Glutamatergic neuron (in vitro differentiated cells): ENCODE measurements at places on chromosomes 5 and 9. TPM values are rescaled to one million over a fixed set of nuclear protein-coding genes. Genes with fewer than 3 reads are reported as not detected.

DNA sequence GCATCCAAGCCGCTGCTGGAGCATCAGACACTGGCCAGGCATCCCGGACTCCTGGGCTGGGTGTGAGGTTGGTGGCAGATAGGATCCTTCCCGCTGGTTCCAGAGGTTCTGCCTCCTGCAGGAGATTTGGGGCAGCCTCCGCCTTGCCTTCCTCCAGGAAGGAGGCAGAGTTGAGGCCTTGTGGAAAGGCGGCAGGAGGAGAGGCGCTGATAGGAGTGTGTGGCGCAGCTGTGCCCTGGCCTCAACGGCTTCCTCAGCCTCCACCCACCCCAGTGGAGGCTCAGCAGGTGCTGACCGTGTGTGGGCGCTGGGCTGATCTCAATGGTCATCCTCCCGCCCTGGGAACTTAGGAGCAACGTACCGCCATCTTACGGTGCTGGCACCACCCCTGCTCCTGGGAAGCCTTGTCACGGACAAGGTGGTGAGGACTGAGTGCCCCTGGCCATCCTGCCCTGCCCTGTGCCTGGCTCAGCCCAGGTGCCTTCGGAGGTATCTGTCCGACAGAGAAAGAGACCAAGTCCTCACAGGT, 10.2 kb downstream of the NCS1 start:
- no peak overlapping the region for H3K4me3 ChIP-seq
- peaks cover 24% of the 10 kb centered on the region for H3K4me1 ChIP-seq
- H3K36me3 ChIP-seq: no peaks in the 10 kb centered on the region

Gene GFRA3
- total RNA-seq: 1.1 TPM

- H3K27ac ChIP-seq: no peak overlapping the region
- peaks cover 2% of the 10 kb centered on the region for H3K4me1 ChIP-seq
- DNase-seq: no peak
- no peak overlapping the region for H3K4me3 ChIP-seq
These were observed 365.7 kb upstream of the RIOK2 start for GRCh38 chr5:97548739-97549080.

Gene ABL1
- 118 TPM for total RNA-seq

DNA sequence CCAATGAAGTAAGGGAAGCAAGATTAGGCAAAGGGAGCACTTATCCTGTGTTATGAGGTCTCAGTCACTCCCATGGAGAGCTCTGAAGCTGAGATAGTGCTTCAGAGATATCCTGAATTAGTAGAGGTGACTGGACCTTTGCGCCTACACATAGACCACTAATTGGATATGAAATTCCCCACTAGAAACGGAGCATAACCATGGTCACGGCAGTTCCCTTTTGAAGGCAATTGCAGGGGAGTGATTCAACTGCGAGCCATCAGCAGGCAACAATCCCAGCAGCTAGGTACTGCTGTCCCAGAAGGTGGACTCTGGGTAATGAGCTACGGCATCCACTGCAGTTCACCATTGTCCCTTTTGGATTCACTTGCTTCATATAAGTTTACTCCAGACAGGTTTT, 267.7 kb upstream of the RASA1 start:
- DNase-seq: no peak
- H3K27me3 ChIP-seq: peaks cover 1% of the 10 kb centered on the region
- no peak overlapping the region for H3K4me3 ChIP-seq
- H3K4me1 ChIP-seq: peaks cover 7% of the 10 kb centered on the region
- H3K27ac ChIP-seq: no peak overlapping the region
- peaks cover 8% of the 10 kb centered on the region for H3K36me3 ChIP-seq

Gene PAIP2
- total RNA-seq: 128 TPM

GRCh38 chr5:132030610-132031009, 19.2 kb upstream of the ACSL6 start:
- H3K27me3 ChIP-seq: peaks cover 5% of the 10 kb centered on the region
- H3K27ac ChIP-seq: no peak overlapping the region
- peaks cover 10% of the 10 kb centered on the region for H3K36me3 ChIP-seq
- DNase-seq: no peak
- H3K4me1 ChIP-seq: no peaks in the 10 kb centered on the region
- no peak overlapping the region for H3K4me3 ChIP-seq

DNA sequence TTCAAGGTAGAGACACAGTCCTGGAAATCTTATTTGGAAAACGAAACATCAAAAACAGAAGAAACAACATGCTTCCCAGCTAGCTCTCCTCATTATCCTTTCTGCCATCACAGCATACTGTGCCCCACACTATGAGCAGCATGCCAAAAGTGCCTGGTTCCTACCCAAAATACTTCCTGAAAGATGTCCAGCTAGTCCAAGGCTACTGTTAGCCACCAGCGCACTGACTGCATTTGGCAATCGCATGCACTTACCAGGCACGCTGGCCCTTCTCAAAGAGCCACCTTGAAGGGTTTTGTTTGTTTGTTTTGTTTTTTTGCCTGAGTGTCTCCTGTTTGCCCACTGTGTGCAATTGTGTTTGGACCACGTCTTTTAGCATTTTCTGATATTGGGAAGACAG, 6.8 kb downstream of the HSPB3 start:
- H3K4me3 ChIP-seq: no peak overlapping the region
- DNase-seq: no peak
- no peaks in the 10 kb centered on the region for H3K27me3 ChIP-seq
- peaks cover 4% of the 10 kb centered on the region for H3K4me1 ChIP-seq

- no peaks in the 10 kb centered on the region for H3K4me1 ChIP-seq
- no peak overlapping the region for H3K4me3 ChIP-seq
- no peaks in the 10 kb centered on the region for H3K27me3 ChIP-seq
- no peaks in the 10 kb centered on the region for H3K36me3 ChIP-seq
- H3K27ac ChIP-seq: no peak overlapping the region
These were observed 80.2 kb downstream of the ARRDC3 start for GRCh38 chr5:91302958-91303357.

GRCh38 chr9:8674536-8674935, 875.0 kb upstream of the DMAC1 start:
- no peaks in the 10 kb centered on the region for H3K36me3 ChIP-seq
- peaks cover 6% of the 10 kb centered on the region for H3K27me3 ChIP-seq
- peak overlapping the region; percentile 46 for H3K4me3 ChIP-seq
- peaks cover 48% of the 10 kb centered on the region for H3K4me1 ChIP-seq
- no peak overlapping the region for H3K27ac ChIP-seq

- no peak for DNase-seq
- H3K4me1 ChIP-seq: peaks cover 28% of the 10 kb centered on the region
- no peak overlapping the region for H3K4me3 ChIP-seq
- H3K27ac ChIP-seq: no peak overlapping the region
These were observed 625.5 kb upstream of the WWC1 start for GRCh38 chr5:167665841-167666375.

Gene ACSL6
- 8.1 TPM for total RNA-seq

Gene MEGF10
- total RNA-seq: 0.69 TPM

DNA sequence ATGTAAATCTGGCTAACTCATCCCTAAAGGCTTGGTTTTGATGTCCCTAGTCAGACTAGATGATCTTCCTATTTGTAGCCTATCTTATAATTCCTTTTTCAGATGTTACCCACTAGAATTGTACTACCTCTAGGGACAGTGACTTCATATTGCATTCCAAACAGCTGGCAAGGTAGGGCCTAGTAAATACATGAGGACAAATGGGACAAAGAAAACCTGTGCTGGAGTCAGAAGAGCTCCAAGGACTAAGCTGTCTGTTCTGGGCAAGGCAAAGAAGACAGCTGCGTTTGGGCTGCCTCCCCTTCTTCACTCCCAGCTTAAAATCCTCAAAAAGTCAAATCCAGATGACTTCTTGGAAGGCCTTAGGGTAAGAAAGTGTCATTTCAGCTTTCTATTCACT, 10.0 kb downstream of the DMXL1 start:
- no peak overlapping the region for H3K4me3 ChIP-seq
- peaks cover 7% of the 10 kb centered on the region for H3K36me3 ChIP-seq
- no peak overlapping the region for H3K27ac ChIP-seq
- no peaks in the 10 kb centered on the region for H3K27me3 ChIP-seq
- DNase-seq: no peak

DNA sequence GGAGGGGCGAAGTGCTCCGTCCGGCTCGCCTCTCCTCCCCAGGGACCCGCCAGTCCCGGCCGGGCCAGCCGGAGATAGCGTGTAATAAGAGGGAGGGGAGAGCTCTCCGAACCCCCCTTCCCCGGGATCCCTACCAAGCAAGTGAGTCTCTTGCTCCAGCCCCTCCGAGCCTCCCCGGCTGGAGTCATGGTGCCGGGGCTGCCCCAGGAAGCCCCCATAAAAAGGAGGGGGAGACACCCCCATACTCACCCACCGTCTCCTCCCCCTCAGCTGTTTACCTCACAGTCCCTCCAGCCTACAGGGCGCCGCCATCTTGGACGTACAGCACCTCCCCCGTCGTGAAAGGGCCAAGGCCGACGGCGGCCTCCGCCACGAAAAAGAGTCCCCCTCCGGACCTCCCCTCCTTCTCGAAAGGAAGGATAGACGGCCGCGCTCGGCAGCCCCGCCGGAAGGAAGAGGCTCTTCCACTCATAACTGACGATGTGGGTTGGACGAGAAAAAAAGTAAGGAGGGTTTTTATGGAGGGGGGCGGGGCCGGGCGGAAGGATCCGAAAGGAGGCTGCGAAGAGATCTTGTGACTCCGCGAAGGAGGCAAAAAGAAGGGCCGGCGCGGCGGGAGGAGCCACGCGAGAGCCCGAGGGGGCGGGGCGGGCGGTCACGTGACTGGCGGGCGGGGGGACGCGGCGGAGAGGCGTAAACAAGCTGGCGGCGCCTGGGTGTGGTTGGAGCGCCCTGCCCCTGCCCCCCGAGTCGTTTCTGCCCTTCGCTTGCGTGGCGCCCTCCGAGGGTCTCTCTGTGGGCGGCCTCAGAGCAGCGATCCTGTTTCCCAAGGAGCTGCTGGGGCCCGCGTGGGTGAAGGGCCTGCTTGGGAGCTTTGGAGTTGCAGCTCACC, at the start of gene TSC1:
Gene TSC1, minus strand, starts transcription at position 323 of the 892 bp plus-strand sequence. CDS start 15,744 bp downstream, outside the sequence.
- peaks cover 28% of the 10 kb centered on the region for H3K4me1 ChIP-seq
- peak within 1 kb of the TSS; percentile 100 for H3K27ac ChIP-seq
- H3K36me3 ChIP-seq: no peaks in the 10 kb centered on the region
- peak within 1 kb of the TSS; percentile 100 for H3K4me3 ChIP-seq
- H3K27me3 ChIP-seq: peaks cover 8% of the 10 kb centered on the region

- H3K4me1 ChIP-seq: peaks cover 36% of the 10 kb centered on the region
- DNase-seq: no peak
- no peak overlapping the region for H3K27ac ChIP-seq
- no peaks in the 10 kb centered on the region for H3K36me3 ChIP-seq
- peaks cover 6% of the 10 kb centered on the region for H3K27me3 ChIP-seq
These were observed 7.4 kb downstream of the B4GALT1 start for GRCh38 chr9:33159777-33160127.

Gene ADGRV1
- 18.2 TPM for total RNA-seq

Gene DDX4
- total RNA-seq: 0.27 TPM

GRCh38 chr9:124480621-124480981, 26.6 kb downstream of the NR5A1 start:
- peaks cover 14% of the 10 kb centered on the region for H3K27me3 ChIP-seq
- peak; percentile 70 for DNase-seq
- H3K27ac ChIP-seq: no peak overlapping the region
- peaks cover 2% of the 10 kb centered on the region for H3K4me1 ChIP-seq
- no peak overlapping the region for H3K4me3 ChIP-seq

Gene FAM221B
- not detected for total RNA-seq

- peak overlapping the region; percentile 85 for H3K27ac ChIP-seq
- peaks cover 25% of the 10 kb centered on the region for H3K4me1 ChIP-seq
- peaks cover 14% of the 10 kb centered on the region for H3K36me3 ChIP-seq
- H3K4me3 ChIP-seq: peak overlapping the region; percentile 79
These were observed 63.4 kb downstream of the ANKRD33B start for GRCh38 chr5:10627160-10627701.

DNA sequence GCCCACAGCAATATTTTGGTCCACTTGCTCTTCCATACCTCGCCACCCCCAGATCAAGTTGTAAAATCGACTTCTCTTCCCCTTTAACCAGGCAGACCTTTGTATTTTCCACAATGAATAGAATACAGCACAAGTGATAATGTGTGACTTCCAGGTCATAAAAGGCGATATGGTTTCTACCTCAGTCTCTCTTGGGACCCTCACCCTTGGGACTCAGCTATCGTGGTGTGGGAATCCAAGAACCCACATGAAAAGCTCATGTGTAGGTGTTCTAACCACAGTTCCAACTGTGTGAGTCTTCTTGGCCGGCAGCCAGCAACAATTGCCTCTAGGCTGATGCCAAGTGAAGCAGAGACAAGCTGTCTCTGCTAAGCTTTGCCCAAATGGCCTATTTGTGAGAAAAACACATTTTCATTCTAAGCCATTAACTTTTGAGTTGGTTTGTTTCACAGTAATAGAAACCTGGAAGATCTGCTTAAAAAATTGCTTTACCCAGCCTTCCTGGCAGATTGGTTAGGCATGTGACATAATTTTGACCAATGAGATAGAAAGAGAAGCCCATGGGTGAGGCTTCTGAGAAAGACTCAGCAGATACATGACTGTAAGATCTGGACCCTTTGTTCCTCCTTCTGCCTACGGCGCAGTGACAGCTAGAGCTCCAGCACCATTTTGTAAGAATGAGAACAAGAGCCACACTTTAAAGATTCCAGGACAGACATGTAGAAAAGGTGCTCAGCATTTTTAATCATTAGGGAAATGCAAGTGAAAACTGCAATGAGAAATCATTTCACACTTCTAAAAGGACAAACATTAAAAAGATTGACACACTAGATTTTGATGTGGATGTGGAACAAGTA, 18.3 kb upstream of the MLLT3 start:
- no peak overlapping the region for H3K4me3 ChIP-seq
- DNase-seq: peak; percentile 17
- no peaks in the 10 kb centered on the region for H3K36me3 ChIP-seq
- H3K27me3 ChIP-seq: no peaks in the 10 kb centered on the region
- no peak overlapping the region for H3K27ac ChIP-seq
- H3K4me1 ChIP-seq: peaks cover 1% of the 10 kb centered on the region

DNA sequence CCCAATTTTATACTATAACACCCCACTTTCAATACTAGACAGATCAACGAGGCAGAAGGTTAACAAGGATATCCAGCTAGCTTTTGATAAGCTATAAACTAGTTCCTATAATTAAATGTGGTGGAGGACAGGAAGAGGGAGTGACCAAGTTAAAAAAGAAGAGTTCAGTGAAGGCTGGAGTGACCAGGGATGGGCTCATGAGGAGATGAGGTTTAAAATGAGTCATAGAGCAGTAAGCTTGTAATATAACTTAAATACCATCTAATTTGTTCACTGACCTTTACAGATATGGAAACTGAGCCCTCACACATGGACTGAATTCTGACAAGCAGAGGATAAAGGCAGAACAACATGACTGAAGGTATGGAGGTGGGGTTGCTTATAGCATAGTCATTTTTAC, 284.5 kb downstream of the SPATA31D1 start:
- H3K27ac ChIP-seq: no peak overlapping the region
- no peak for DNase-seq
- H3K4me1 ChIP-seq: no peaks in the 10 kb centered on the region
- no peaks in the 10 kb centered on the region for H3K27me3 ChIP-seq

Gene MINAR2
- 0.34 TPM for total RNA-seq

DNA sequence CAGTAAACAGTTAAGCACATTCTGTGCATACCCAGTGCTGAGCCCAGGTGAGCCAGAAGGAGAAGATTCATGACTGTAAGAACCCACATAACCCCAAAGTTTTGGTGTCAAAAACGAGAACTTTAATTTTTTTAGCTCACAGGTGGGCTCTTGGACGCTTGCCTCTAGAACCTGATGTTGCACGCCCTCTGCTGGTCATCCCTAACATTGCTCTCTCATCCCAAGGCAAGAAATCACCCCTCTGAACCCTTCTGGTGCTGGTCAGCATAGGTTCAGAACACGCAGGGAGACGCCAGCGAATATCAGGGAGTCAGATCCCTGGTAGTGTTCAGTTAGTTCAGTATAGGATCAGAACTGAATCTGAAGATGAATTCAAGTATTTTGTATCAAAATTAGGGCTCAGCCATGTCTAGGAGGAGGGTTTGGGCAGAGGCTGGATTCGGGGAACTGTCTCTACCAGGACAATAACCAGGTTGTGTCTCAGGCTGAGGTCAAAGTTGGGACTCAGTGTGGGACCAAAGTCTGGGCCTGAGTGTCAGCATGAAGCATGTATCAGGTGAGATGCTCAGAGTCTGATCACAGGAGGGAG, 4.1 kb upstream of the DNAJB5 start:
- no peaks in the 10 kb centered on the region for H3K36me3 ChIP-seq
- H3K4me3 ChIP-seq: peak overlapping the region; percentile 75
- peaks cover 6% of the 10 kb centered on the region for H3K27me3 ChIP-seq
- peak; percentile 81 for DNase-seq
- peaks cover 31% of the 10 kb centered on the region for H3K4me1 ChIP-seq
